Left lung (tissue), 14 donors: ENCODE measurements at places on chromosomes 12 and 14. TPM values are rescaled to one million over a fixed set of nuclear protein-coding genes. Genes with fewer than 3 reads are reported as not detected.

DNA sequence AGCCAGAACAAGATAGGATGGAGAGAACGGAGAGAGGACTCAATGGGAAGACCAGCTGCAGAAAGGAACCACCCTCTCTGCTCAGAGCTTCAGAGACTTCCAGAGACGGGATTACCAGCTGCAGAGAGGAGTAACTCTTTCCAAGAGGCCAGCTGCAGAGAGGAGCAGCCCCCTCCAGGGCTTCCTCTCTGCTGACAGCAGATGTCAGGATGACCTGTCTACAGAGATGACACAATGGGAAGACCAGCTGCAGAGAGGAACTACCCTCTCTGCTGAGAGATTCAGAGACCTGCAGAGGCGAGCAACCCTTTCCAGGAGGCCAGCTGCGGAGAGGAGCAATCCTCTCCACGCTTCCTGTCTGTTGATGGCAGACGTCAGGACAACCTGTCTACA is 61.8 kb downstream of the KLRG1 start:
- DNase-seq, result no peak

DNA sequence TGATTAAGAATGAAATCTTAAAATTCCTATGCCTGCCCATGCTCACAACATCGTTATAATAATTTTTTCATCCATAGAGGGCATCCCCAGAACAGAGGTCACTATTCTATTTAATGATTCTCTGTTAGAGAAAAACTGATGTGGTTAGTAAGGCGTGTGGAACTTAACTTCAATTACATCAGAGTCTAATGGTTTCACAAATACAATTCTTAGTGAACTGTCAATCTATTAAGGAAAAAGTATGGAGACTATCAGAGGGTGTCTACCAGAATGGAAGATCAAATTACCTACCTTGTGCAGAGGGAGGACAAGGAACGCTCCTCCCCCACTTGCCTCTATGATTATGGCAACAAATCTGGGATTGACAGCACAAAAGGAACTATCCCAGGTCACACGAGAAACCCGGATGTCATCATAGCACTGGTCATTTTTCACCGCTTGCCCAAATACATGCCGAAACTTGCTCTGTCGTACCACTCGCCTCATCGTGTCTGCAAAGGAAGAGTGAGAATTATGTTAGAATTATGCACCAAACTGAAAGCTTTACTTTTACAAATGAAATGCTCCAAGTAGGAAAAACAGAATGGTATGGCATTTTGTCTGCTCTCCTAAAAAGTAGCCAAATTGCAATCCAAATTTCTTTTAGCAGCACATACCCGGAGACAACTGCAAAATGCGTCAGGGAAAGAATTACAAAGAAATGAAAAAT is 30.3 kb downstream of the CORO1C start:
- no peak for DNase-seq

CLEC9A gene
- 1.9 TPM for polyA plus RNA-seq

FGF6 gene
- not detected for polyA plus RNA-seq

MARCHF9 gene
- polyA plus RNA-seq, result 19.4 TPM

GRCh38 chr14:71228711-71229110 is 321.5 kb downstream of the PCNX1 start:
- DNase-seq, result no peak

BEGAIN gene
- polyA plus RNA-seq, result 2.0 TPM
